H1 (cell line): ENCODE measurements at places on chromosomes 3 and 15.

- DNase-seq = peak; percentile 49
Measured at GRCh38 chr3:179526989-179527391, 35.7 kb upstream of the ACTL6A start.

- DNase-seq = no peak
Measured at GRCh38 chr3:185979721-185980121, 41.9 kb upstream of the TRA2B start.

GRCh38 chr3:131223373-131224289, 157.9 kb upstream of the NUDT16 start:
- no peak for DNase-seq

- peak; percentile 96 for DNase-seq
Measured at GRCh38 chr3:170584585-170585007, 1.3 kb downstream of the SLC7A14 start.

GRCh38 chr3:155417119-155417517, 123.6 kb upstream of the STRIT1 start:
- no peak for DNase-seq

DNA sequence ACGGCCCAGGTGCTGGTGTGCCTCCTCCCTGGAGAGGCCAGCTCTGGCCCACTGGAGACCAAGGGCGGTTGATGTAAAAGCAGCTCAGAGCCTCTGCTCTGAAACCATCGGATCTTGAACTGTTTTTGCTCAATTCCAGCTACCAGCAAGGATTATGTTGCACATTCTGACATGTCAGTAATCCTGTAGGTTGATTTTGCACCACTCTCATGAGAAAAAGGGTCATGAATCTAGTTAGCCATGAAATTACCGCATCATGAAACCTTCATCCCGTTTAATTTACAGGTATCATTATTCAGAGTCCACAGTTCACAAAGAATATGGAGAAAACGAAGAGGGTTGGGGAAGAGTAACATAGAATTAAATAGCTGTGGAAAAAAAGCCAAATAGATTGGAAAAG, 120.4 kb upstream of the NSMCE3 start:
- DNase-seq = no peak
